CD4-positive, alpha-beta T cell (primary cell): ENCODE measurements at places on chromosomes 13 and 19.

GRCh38 chr13:22655106-22655852 lies 525.5 kb upstream of the SGCG start:
- no peak for DNase-seq

DNA sequence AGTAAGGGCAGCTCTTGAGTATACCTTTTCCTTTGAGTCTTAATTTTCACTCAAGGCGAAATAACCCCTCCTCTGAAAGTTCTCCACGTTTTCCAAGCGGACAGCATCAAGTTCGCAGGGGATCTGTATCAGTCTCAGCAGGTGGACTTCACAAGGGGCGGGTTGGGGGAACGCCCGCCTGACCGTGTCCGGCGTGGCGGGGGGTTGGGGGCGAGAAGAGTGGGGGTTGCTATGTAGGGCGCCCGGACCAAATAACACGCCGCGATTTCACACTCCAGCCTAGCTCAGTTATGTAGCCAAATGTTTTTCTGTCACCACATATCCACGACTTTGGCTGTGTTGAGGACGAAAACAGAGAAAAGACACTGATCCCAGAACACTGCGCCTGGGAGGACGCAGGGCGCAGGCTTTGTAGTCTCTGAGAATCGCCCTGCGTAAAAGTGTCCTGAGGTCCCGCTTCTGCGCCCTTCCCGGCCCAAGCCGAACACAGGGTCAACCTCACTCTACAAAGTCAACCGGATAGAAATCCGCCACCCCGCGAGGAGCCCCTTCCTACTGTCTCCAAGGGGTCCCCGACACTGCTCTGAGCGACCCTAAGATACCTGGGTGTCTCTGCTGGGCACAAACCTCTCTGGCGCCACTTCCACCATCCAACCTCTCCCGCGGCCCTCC lies 524 bp downstream of the RUBCNL start:
- DNase-seq: no peak

- DNase-seq: no peak
These were observed 44.9 kb upstream of the DCUN1D2 start for GRCh38 chr13:113535381-113535781.

- DNase-seq: no peak
These were observed 5.3 kb downstream of the PDCD2L start for GRCh38 chr19:34409189-34410164.

GRCh38 chr19:54436628-54437252 lies 12.3 kb upstream of the LENG8 start:
- DNase-seq: no peak

DNA sequence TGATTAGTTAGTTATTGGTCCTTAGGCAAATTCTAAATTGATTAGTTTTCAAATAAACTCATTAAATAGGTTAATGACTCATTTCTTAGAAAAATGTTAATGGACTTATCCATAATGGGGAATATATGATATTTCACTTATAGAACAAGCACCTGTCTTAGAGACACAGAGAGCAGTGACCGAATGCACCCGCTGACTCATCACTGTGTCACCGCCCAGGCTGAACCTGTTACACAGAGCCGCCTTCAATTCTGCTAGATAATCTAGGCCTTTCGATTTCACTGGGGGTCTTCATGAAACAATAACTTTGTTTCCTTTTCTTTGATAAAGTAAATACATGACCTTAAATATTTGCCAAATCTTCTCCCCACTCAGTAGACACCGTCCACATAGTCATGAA lies 13.1 kb downstream of the IRS2 start:
- no peak for DNase-seq

DNA sequence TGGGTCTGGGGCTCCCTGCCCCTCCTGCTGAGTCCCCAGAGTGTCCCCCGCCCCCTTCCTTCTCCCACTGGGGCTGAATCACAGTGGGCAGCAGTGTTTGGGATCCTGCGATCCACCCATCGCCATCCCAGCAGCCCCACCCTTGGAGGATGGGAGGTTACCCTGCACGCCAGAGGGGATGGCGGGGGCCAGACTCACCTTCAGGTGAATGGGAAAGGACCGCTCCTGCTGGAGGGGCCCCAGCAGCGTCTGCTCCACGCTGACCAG lies 569 bp downstream of the DLEU7 start:
- no peak for DNase-seq

DNA sequence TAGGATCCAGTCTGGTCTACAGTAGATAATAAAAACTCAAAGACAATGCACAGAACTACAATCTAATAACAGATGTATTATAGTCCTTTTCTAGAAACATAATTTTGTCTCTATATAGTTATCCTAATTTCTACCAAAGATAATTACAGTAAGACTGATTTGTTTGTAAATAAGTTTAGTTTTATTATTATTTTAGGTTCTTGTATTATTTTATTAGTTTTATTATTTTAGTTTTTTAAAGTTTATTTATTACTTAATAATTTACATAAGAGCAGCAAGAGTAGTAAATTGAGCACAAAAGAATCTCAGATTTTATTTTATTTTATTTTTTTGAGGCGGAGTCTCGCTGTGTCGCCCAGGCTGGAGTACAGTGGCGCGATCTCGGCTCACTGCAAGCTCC lies 22.3 kb upstream of the ZNF227 start:
- no peak for DNase-seq

- no peak for DNase-seq
These were observed 56.2 kb upstream of the ARHGEF7 start for GRCh38 chr13:111058796-111059506.

- no peak for DNase-seq
These were observed 1159.2 kb upstream of the MIR17HG start for GRCh38 chr13:90188351-90188636.

DNA sequence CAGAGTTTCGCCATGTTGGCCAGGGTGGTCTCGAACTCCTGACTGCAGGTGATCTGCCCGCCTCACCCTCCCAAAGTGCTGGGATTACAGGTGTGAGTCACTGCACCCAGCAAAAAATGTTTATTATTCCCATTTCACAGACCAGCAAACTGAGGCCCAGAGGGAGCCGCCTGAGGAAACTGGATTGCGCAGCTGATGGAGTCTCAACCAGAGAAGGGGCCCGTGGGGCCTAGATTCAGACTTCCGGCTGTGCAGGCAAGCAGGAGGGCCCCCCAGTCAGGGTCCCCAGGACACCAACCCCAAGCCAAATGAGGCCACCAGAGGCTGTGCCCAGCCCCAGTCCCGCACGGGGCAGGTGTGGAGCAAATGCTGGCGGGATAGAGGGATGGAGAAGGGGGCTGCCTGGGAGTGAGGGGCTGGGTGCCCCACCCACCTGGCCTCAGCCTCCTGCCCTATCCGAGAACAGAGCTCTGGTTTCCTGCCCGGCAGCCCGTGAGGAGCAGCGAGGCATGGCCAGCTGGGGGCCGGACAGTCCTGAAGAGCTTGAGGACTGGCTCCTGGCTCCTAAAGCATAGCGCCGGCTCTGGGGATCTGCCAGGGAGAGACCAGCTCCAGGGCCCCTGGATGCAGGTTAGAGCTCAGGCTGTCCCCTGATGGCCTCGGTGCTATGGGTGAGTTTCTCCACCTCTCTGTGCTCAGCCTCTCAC lies 22.0 kb downstream of the MISP start:
- no peak for DNase-seq

- no peak for DNase-seq
These were observed 4.8 kb downstream of the CCER2 start for GRCh38 chr19:38907227-38907626.

DNA sequence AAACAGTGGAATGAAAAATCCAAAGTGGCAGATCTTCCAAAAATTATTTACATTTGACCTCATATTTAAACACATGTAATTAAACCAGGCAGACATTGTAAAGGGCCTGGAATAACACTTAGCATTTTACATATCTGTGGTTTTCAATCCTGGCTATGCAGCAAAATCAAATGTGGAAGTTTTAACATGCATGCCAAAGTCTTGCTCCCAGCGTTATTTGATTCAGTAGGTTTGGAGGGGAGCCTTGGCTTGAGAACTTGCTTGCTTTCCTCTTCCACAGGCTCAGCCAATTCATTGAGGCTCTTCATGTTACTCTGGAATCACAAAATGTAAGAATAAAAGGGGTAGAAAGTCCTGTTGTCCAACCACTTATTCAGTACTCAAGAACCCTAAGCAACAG lies 42.5 kb upstream of the INTS6 start:
- DNase-seq: no peak

DNA sequence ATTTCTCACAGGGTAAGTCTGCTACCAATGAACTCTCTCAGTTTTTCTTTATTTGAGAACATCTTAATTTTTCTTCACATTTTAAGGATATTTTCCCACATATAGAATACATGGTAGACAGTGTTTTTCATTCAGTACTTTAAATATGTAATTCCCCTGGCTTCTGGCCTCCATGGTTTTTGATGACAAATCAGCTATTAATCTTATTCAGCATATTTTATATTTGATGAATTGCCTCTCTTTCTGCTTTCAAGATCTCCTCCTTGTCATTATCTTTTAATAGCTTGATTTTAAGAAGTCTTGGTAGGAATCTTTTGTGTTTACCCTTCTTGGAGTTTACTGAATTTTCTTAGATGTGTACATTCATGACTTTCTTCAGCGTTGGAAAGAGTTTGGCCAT lies 27.6 kb downstream of the TNFSF13B start:
- DNase-seq: no peak
